Stimulated activated CD4-positive, alpha-beta T cell treated with anti-CD3 and anti-CD28 coated beads, Interleukin-1b, Interleukin-23, amount 100 ng/mL, for 1 hour (primary cell): ENCODE measurements at places on chromosomes 5 and 9.

GRCh38 chr5:98309785-98310598, 463.5 kb upstream of the RGMB start:
- no peak for DNase-seq

GRCh38 chr5:16784843-16785791, 151.0 kb downstream of the MYO10 start:
- DNase-seq, result no peak

DNA sequence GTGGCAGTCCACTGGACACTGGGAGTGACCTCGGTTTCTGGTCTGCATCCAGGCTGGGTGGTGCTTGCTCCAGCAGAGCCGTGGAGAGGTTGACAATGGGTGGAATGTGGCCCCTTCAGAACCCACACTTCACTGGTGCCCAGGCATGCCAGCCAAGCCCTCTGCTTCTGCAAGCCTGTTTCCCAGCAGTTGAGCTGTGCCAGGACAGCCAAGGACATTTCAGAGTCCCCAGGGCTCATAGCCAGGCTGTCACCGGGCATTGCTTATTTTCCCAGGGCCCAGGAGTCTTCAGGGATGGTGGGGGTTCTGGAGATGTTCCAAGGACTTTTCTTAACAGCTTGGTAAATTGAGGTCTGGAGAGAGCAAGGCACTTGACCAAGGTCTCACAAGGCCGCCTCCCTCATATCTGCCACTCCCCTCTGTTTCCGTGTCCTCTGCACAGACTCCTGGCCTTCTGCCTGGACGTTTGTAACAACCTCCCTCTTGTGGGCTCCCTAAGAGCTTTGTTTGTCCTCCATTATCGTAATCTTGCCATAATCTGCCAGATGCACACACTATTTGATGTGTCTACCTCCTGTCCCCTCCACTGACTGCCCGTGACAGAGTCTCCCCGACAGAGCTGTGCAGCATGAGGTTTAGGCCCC, 3.8 kb upstream of the NDST1 start:
- no peak for DNase-seq

DNA sequence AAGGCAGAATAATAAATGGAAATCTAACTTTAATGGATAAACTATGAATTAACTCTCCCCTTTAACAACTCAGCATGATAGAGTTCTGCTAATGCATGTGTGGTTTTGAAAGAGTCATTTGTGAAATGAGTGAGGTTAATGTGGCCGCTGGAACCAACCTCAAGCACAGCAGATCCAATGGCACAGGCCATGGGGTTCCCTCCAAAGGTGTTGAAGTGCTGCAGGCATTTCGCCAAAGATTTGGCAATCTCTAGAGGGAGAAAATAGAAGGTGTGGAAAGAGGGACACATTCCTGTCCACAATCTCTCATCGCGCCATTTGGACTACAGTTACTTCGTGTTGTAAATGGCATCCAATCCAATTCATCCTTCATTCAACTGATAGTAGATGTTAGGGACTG, 35.0 kb downstream of the AGXT2 start:
- DNase-seq, result no peak

- no peak for DNase-seq
Observed at GRCh38 chr5:42349163-42349562, 74.1 kb upstream of the GHR start.

DNA sequence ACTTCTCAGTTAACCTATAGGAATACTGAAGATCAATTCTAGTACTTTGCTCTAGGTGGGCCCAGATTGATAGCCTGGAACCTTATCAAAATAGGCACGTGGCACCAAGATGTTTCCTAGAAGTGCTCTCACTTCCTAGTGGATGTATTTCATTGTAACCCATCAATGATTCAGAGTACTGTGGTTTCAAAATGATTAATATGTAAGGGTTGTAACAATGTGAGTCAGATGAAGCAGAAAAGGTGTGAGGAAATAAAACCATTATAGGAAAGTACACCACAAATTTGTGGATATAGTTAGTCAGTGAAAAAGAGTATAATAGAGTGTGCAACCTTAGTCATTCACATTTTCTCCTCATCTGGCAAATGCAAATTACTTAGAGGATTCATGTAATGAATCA, 177.3 kb upstream of the FST start:
- DNase-seq, result no peak

DNA sequence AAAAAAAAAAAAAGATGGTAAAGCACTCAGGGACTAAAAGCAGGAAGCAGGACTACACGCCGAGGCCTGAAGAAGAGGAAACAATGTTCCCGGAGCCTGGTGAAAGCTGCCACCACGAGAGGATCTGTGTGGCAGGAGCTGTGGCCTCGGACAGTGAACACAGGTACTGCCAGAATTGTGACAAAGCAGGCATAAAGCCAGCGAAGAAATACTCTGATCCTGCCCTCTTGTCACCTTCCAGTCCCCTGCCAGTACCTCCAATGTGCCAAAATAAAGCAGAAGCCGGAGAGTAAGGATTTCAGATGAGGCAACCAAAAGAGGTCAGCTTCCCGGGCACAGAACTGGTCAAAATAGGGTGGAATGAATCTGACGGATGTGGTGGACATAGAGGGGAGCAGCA, 211.5 kb upstream of the TARS1 start:
- no peak for DNase-seq

GRCh38 chr5:60794691-60795090, 49.4 kb downstream of the ELOVL7 start:
- DNase-seq, result no peak

DNA sequence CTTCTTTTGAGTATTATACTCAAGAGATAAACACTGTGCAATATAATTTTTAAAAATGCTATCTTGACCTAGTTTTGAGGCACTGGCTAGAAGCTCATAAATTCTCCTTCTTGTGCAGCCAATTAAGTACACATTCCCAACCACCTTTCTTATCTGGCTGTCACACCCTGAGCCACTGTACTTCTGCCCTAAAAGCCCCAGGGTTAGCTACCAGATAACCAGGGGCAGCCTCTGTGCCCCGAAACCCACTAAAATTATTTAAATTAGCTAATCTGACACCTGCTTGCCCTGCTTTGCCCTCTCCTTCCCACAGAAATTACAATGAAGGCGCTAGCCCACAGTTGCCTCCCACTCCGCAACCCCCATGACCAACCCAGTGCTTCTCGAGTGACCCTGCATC, 597.3 kb upstream of the TYRP1 start:
- DNase-seq, result no peak

GRCh38 chr5:142870532-142871362, 100.6 kb downstream of the ARHGAP26 start:
- no peak for DNase-seq

DNA sequence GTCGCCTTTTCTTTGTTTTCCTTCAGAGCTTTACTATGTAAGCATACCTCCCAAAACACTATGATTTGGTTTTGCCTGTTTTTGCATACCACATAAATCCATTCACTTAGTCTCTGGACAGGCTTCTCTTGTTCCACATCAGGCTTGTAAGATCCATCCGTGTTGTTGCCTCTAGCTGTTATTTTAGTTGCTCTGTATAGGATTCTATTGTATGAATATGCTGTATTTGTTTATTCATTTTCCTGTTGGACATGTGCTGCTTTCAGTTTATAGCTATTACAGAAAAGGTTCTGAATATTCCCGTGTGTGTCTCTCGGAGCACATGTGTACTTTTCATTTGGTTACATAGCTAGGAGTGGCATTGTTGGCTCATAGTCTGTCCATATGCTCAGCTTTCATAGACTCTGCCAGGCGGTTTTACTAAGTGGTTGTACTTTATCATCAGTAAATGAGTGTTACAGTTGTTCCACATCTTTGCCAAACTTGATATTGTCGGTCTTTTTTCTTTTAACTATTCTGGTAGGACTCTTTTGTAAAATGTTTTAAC, 41.8 kb downstream of the NUP214 start:
- DNase-seq, result no peak

GRCh38 chr5:156387391-156387790, 60.4 kb downstream of the SGCD start:
- DNase-seq, result no peak

GRCh38 chr5:54304040-54304439, 6.3 kb downstream of the ARL15 start:
- DNase-seq, result no peak

DNA sequence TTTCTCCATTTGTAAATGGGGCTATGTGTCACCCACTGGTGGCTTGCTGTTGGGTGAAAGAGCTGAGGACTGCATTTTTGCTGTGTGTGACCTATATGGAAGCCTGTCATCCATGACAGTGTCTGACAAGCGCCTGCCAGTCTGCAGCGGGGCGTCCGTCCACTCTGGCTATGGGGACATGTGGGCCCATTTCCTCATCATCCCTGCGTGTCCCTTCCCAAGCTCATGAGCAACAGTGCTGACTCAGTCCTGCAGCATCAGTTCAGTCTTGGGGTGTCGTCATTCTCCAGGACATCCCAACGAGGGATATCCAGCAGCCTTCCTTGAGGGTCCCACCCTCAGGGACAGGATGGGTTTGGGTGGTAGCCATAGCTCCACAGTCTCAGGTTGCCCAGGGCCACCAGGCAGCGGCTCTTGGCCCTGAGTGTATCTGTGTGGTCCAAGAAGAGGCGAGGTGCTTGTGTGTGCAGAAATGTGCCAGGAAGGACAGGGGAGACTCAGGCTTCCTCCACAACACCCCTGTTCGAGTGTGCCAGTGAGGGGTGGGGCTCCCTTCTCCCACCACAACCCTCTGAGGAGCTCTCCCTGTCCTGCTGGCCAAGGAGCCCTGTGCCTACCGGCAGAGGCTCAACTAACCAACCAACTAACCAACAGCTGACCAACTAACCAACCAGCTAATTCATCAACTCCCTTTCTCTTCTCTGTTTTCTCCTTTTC, 2.1 kb downstream of the FGD3 start:
- no peak for DNase-seq

DNA sequence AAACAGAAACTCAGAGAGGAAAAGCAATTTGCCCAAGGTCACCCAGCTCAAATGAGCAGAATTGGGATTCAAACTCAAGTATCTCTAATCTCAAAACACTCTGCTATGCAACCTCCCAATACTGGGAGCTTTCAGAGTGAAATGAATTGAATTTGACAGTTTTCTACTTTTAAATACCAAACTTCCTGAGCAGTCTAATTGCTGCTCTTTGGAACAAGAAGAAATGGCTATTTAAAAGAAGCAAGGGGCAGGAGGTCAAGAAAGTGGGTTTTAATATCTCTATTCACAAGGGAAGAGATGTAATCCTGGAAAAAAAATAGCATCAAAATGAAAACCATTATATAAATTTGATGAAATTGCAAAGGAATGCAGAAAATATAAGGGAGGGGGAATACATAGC, 142.6 kb downstream of the INSYN2B start:
- DNase-seq, result no peak

- DNase-seq, result no peak
Observed at GRCh38 chr5:61409568-61409967, 77.5 kb downstream of the ZSWIM6 start.

GRCh38 chr5:139399501-139400121, 4.3 kb downstream of the SPATA24 start:
- no peak for DNase-seq

GRCh38 chr5:127958421-127959011, 125.0 kb upstream of the SLC12A2 start:
- no peak for DNase-seq

DNA sequence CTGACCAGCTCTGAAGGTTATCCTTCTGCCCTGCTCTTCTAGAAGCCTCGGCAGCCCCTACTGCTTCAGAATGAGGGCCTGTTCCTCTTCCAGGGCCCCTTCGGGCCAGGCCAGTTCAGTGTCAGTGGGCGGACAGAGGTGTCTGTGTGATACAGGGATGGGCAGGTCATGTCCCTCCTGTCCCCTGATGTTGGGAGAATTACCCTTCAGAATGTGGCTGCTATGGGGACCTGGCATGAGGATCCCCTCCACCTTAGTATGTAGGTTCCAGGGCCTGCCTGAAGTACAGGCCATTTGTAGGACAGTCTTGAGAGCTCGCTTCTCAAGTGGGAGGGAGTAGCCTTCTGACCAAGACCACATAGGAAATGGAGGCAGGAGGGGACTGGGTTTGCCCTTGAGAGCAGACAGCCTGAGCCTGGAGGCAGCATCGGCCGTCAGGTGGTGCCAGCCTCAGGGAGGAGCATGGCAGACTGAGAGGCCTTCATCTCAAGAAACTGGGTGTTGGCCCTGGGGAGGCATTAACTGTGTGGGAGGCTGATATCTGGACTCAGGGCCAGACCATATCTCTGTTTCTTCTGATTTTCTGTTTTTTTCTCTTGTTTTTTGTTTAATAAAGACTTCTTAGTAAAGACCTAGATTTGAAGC, 32.0 kb downstream of the ANGPTL2 start:
- DNase-seq, result no peak

DNA sequence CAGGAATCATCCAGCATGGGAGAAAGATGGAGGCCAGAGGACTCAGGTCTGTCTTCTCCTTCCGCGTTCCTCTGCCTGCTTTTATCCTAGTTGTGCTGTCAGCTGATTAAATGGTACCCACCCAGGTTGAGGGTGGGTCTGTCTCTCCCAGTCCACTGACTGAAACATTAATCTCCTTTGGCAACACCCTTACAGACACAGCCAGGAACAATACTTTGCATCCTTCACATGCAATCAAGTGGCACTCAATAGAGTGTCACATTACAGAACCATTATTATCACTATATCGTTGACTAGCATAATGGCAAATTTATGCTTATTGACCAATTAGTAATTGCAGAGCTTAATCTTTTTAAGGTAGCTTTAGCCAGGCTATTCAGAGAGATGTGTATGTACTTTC, 64.8 kb downstream of the UNC13B start:
- DNase-seq, result no peak

- DNase-seq, result no peak
Observed at GRCh38 chr5:110048491-110048890, 358.8 kb downstream of the MAN2A1 start.
